ENCODE measurements at places on chromosomes 11 and 22. TPM values are rescaled to one million over a fixed set of nuclear protein-coding genes. Genes with fewer than 3 reads are reported as not detected.
A peak's percentile ranks its signal among the peaks of the same experiment; 100 is the strongest.

RIC3 gene
- total RNA-seq: 9.8 TPM

P2RY6 gene
- total RNA-seq: 0.98 TPM

TESMIN gene
- 0.42 TPM for total RNA-seq

MRGPRF gene
- total RNA-seq: 3.0 TPM

PNPLA5 gene
- not detected for total RNA-seq

RANBP1 gene
- 77.4 TPM for total RNA-seq

DDIAS gene
- total RNA-seq: 8.4 TPM

GAS2 gene
- 75.6 TPM for total RNA-seq

OR2AG2 gene
- under 0.01 TPM for total RNA-seq

INPPL1 gene
- 18.4 TPM for total RNA-seq

ART1 gene
- total RNA-seq: not detected

OR2AT4 gene
- not detected for total RNA-seq

- no peaks in the 10 kb centered on the region for H3K4me1 ChIP-seq
- no peak for DNase-seq
- H3K4me3 ChIP-seq: no peak overlapping the region
- no peak overlapping the region for H3K27ac ChIP-seq
- no peaks in the 10 kb centered on the region for H3K27me3 ChIP-seq
- H3K36me3 ChIP-seq: no peaks in the 10 kb centered on the region
These were observed 38.7 kb downstream of the BARX2 start for GRCh38 chr11:129414144-129414872.

DNA sequence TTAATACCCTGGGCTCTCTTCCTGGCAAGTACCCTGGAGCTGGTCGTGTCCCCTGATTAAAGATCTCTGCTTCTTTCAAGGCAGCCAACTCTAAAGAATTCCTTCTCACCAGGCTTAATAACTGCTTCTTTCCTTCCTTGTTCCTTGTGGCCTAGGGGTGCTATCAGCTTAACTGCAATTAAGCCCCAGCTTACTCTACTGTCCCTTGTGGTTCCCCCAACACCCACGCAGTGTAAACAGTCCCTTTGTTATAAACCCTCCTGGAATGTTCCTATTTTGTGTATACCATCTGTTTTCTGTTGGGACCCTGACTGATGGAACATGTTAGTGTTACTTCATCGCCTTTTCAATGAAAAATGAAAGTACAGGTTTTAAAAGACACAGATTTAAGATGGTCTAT is 126.4 kb upstream of the KIRREL3 start:
- no peaks in the 10 kb centered on the region for H3K4me1 ChIP-seq
- DNase-seq: no peak
- H3K4me3 ChIP-seq: no peak overlapping the region
- H3K27ac ChIP-seq: no peak overlapping the region
- no peaks in the 10 kb centered on the region for H3K36me3 ChIP-seq

DNA sequence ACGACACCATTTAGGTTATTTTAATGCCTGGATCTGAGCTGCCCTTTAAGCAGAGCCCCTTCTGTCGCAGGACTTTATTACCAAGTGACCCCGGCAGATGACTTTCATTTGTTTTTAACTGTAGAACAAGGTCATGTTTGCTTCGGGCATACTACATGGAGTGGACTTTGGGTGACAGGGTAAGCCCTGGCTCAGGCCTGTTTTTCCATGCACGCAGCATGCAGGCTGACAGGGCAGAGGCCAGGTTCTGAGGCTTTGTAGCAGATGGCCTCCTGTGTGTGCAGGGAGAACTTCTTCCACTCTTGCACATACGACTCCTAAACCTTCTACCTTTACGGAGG is 50.5 kb downstream of the SNX19 start:
- H3K36me3 ChIP-seq: peaks cover 3% of the 10 kb centered on the region
- H3K4me1 ChIP-seq: no peaks in the 10 kb centered on the region
- peak; percentile 41 for DNase-seq
- no peak overlapping the region for H3K4me3 ChIP-seq
- H3K27me3 ChIP-seq: no peaks in the 10 kb centered on the region

GRCh38 chr11:44754876-44755555 is 28.3 kb downstream of the TSPAN18 start:
- no peak overlapping the region for H3K4me3 ChIP-seq
- DNase-seq: no peak
- H3K36me3 ChIP-seq: no peaks in the 10 kb centered on the region

GRCh38 chr11:14503023-14503422 is 3.4 kb upstream of the COPB1 start:
- no peaks in the 10 kb centered on the region for H3K27me3 ChIP-seq
- peaks cover 9% of the 10 kb centered on the region for H3K36me3 ChIP-seq
- H3K4me1 ChIP-seq: no peaks in the 10 kb centered on the region

- DNase-seq: peak; percentile 39
- peaks cover 4% of the 10 kb centered on the region for H3K27me3 ChIP-seq
- no peaks in the 10 kb centered on the region for H3K36me3 ChIP-seq
- H3K27ac ChIP-seq: peak overlapping the region; percentile 79
These were observed 444 bp downstream of the CAVIN3 start for GRCh38 chr11:6319704-6320410.

DNA sequence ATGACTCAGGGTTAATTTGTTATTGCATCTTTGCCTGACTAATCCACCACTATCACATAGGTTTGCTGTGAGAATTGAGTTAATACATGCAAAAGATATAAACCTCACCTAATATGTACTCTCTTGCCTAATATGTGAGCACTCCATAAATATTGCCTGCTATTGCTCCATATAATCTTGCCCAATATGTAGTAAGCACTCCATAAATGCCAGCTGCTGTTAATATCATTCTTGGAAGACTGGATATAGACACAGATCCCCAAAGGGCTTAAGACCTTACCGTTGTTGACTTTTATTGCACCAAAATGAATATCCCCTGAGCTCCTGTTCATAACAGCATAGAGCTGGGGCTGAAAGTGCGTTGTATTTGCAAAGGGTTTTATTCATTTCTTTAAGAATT is 27.0 kb upstream of the LRRC55 start:
- no peak for DNase-seq
- no peaks in the 10 kb centered on the region for H3K4me1 ChIP-seq
- H3K36me3 ChIP-seq: no peaks in the 10 kb centered on the region
- H3K27me3 ChIP-seq: no peaks in the 10 kb centered on the region
- no peak overlapping the region for H3K27ac ChIP-seq

DNA sequence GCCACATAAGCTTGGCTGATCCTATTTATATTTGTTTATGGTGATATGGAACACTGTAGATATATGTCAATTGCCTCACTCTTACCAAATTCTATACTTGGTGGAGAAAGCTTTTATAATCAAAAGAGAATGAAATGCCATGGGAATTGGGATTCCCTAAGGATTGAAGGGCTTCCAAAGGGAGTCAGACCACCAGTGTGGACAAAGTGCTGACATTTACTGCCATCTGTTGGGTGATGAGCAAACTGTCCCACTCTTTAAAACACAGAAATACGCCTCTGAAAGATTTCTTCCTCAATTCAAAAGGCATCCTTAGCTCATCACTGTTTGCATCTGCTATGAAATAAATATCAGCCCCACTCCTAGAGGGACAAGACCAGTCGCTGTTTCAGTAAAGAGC is 7.1 kb downstream of the SLC1A2 start:
- H3K27me3 ChIP-seq: no peaks in the 10 kb centered on the region
- no peaks in the 10 kb centered on the region for H3K4me1 ChIP-seq
- H3K27ac ChIP-seq: no peak overlapping the region
- DNase-seq: no peak

GRCh38 chr11:102487214-102487613 is 34.6 kb upstream of the TMEM123 start:
- no peaks in the 10 kb centered on the region for H3K27me3 ChIP-seq
- DNase-seq: no peak
- H3K36me3 ChIP-seq: no peaks in the 10 kb centered on the region

DNA sequence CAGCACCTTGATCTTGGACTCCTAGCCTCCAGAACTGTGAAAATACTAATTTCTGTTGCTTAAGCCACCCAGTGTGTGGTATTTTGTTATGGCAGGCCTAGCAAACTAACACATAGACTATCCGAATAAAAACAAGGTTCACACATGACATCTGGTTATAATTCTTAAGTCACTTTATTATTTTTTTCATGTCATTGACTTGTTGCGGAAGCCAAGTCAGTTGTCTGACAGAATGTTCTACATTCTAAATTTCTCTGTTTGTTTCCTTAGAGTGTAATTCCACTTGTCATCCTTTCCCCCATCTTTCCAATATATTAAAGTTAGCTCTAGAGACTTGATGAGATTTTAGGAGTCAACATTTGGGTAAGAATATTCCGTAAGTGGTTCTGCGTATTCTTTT is 40.6 kb downstream of the RAB30 start:
- H3K27me3 ChIP-seq: no peaks in the 10 kb centered on the region
- H3K27ac ChIP-seq: no peak overlapping the region

- H3K27ac ChIP-seq: no peak overlapping the region
- peaks cover 45% of the 10 kb centered on the region for H3K36me3 ChIP-seq
- no peaks in the 10 kb centered on the region for H3K27me3 ChIP-seq
These were observed 11.4 kb downstream of the UBE2L6 start for GRCh38 chr11:57556041-57556440.

DNA sequence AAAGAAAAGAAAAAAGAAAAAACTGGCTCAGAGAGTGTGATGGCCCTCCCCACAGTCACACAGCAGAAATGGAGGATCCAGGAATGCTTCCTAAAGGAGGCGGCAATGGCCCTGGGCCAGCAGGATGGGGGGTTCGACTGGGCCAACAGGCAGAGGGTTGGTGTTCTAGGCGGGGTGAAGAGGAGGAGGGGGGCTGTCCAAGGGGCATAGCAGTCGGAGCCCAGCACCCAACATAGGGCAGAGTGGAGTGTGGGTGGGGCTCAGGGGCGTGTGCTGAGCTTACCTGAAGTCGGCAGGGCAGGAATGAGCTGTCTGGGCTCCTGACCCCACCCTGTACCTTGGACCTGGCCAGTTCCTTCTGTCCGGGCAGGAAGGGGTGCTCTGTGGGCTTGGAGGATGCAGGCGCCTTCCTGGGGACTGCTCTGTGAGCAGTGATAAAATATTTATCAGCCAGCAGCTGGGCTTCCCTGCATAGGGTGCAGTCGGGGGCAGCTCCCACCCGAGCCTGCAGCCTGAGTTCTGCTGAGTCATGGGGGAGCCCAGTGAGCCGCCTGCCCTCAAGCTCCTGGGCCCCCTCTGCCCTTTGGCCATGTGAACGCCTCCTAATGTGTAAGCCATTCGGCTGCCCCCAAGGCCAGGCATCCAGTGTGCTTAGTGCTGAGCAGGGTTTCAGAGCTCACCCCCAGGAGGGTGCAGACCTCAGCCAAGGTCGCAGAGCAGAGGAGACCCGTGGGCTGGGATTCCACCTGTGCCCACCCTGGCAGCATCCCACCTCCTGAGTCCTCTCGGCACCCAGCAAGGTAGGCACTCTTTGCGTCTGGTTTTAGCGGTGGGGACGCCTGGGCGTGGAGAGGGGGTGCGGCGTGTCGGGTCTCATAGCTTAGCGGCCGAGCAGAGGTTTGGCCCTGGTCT is 25.3 kb upstream of the PRR5 start:
- no peaks in the 10 kb centered on the region for H3K4me1 ChIP-seq
- no peaks in the 10 kb centered on the region for H3K27me3 ChIP-seq
- no peaks in the 10 kb centered on the region for H3K36me3 ChIP-seq
- DNase-seq: peak; percentile 89

DNA sequence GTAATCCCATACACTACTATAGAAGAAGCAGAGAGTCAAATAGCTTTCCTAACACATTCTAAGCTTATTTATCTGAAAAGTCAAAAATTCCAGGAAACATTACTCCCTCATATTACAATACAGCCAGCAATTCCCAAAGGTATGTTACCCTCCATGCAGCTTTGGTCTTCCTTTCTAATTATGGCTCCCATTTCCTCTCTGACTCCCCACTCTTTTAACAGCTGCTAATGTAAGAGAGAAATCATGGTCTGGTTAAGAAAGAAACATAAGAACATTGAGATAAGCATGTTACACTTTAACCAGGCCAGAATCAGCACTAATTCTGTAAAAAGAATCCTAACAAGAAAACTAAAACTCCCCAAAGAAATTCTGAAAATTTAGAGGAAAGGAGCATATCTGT is 6.8 kb downstream of the PPP2R1B start:
- peaks cover 11% of the 10 kb centered on the region for H3K4me1 ChIP-seq
- H3K27me3 ChIP-seq: no peaks in the 10 kb centered on the region
- peaks cover 50% of the 10 kb centered on the region for H3K36me3 ChIP-seq
- no peak overlapping the region for H3K4me3 ChIP-seq

- H3K27ac ChIP-seq: no peak overlapping the region
- H3K4me3 ChIP-seq: no peak overlapping the region
- no peaks in the 10 kb centered on the region for H3K36me3 ChIP-seq
- peaks cover 8% of the 10 kb centered on the region for H3K4me1 ChIP-seq
These were observed 89.7 kb upstream of the SHANK2 start for GRCh38 chr11:71342116-71342515.

- no peak for DNase-seq
- H3K36me3 ChIP-seq: no peaks in the 10 kb centered on the region
- no peaks in the 10 kb centered on the region for H3K27me3 ChIP-seq
- no peak overlapping the region for H3K27ac ChIP-seq
- no peak overlapping the region for H3K4me3 ChIP-seq
These were observed 19.3 kb upstream of the NRIP3 start for GRCh38 chr11:9022961-9023680.

DNA sequence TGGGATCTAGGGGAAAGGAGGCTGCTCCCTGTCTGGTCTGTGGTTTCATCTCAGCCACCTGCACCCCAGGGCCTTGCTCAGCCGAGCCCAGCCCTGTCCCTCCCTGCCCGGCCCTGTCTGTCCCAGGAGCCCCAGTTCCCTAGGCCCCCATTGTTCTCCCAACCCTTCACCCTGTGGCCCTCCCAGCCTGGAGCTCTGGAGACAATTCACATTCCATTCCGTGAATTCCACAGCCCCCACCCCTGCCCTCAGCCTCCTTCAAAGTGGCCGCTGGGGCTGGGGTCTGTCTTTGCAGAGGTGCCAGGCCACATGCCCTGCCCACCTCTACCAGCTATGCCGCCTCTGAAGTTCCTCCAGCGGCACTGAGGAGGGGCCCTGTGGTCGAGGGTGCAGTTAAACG is 77.9 kb upstream of the WNT11 start:
- no peak for DNase-seq
- H3K27me3 ChIP-seq: no peaks in the 10 kb centered on the region
- no peak overlapping the region for H3K27ac ChIP-seq

- no peak overlapping the region for H3K4me3 ChIP-seq
- H3K27me3 ChIP-seq: no peaks in the 10 kb centered on the region
- peak overlapping the region; percentile 36 for H3K27ac ChIP-seq
- H3K36me3 ChIP-seq: no peaks in the 10 kb centered on the region
- DNase-seq: peak; percentile 68
These were observed 38.0 kb downstream of the TMEM45B start for GRCh38 chr11:129853518-129854231.

- no peak overlapping the region for H3K4me3 ChIP-seq
- no peak for DNase-seq
- H3K27ac ChIP-seq: no peak overlapping the region
- no peaks in the 10 kb centered on the region for H3K4me1 ChIP-seq
- H3K27me3 ChIP-seq: no peaks in the 10 kb centered on the region
- no peaks in the 10 kb centered on the region for H3K36me3 ChIP-seq
These were observed 27.5 kb downstream of the TXN2 start for GRCh38 chr22:36453855-36454378.
